H7 (cell line): ENCODE measurements at places on chromosomes 7 and 10. TPM values are rescaled to one million over a fixed set of nuclear protein-coding genes. Genes with fewer than 3 reads are reported as not detected.
A peak's percentile ranks its signal among the peaks of the same experiment; 100 is the strongest.

DNA sequence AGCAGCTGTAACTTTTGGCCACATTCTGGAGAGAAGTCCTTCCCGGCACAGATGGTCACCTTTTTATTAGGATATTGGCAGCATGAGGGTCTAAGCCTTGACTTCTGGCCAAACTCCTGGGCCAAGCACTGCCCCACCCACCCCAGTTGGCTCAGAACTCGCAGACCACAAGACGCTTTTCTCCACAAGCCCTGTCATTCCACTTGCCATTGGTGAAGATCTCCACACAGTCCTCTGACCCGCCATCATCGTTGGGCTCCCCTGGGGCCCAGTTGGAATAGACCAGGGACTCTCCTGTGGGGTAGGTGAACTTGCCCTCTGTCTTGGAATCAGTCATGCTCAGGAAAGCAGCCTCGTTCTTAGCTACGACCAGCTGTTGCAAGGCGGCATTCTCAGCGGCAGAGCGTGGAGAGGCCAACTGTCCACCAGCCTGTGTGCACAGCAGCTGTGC, 11.2 kb downstream of the SFTPD start:
- no peak for DNase-seq

DNA sequence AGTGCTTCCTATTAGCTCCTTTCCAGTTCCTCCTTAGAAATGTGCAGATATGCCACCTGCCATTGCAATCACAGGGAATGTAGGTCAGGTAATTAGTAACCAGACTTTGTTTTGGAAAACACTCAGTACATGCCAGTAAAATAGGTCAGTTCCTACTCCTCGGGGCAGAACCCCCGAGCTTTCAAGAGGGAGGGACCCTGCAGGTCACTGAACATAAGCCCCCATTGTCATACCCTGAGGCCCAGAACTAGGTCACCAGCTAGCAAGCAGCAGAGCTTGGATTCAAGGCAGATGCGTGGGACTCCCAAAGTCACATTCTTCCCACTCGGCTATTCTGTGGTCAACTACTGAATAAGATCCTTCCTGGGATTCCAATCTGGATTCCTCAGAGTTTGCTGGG, 104.8 kb downstream of the PPP1R3C start:
- DNase-seq, result no peak

- no peak for DNase-seq
These were observed 47.5 kb downstream of the GSDME start for GRCh38 chr7:24709585-24710360.

- DNase-seq, result peak; percentile 98
These were observed at the start of gene UBE2H for GRCh38 chr7:129952653-129953560. TSS of gene UBE2H (minus strand) at chr7:129952960. CDS start at chr7:129952555, 405 bp downstream.

GRCh38 chr7:3912291-3912690, 611.2 kb downstream of the SDK1 start:
- peak; percentile 24 for DNase-seq

GRCh38 chr7:44050915-44051560, 6.5 kb downstream of the DBNL start:
- DNase-seq, result no peak

- no peak for DNase-seq
These were observed 434.6 kb downstream of the PAXIP1 start for GRCh38 chr7:154568346-154568745.

- no peak for DNase-seq
These were observed 49.4 kb upstream of the CTBP2 start for GRCh38 chr10:125209591-125210355.

DNA sequence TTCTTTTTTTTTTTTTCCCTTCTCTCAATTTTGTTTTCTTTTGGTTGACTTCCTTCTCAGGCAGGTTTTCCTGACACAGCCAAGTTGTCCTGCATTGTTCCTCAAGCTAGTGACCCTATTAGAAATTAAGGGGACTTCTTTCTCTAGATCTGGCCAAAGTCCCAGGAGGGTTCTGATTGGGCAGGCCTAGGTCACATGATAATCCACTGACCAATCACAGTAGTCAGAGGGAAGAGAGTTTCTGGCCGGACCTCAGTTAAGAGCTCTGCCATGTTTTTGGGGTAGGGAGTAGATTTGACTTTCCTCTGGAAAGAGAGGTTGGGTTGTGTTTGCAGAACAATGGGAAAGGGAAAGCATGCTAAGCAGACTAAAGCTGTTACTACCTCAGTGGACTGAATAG, 16.2 kb downstream of the VWA2 start:
- no peak for DNase-seq

- DNase-seq, result no peak
These were observed 73.3 kb downstream of the C10orf90 start for GRCh38 chr10:126597211-126597610.

- no peak for DNase-seq
These were observed 34.1 kb downstream of the SMC3 start for GRCh38 chr10:110601581-110601980.

GRCh38 chr10:116169782-116170445, 103.1 kb downstream of the GFRA1 start:
- DNase-seq, result no peak

- no peak for DNase-seq
These were observed 468.4 kb upstream of the SEMA3D start for GRCh38 chr7:85655252-85655651.

GRCh38 chr7:121681700-121682099, 191.3 kb upstream of the PTPRZ1 start:
- DNase-seq, result no peak

GRCh38 chr7:50834679-50835078, 52.0 kb upstream of the GRB10 start:
- DNase-seq, result no peak

- no peak for DNase-seq
These were observed 91.3 kb downstream of the DYNC2I1 start for GRCh38 chr7:158947627-158948026.

- DNase-seq, result no peak
These were observed 443.7 kb upstream of the SEMA3A start for GRCh38 chr7:84638339-84638697.

GRCh38 chr7:159195946-159196345, 51.3 kb upstream of the VIPR2 start:
- DNase-seq, result no peak

- no peak for DNase-seq
These were observed 206.4 kb downstream of the KCNMA1 start for GRCh38 chr10:77431209-77431611.

GRCh38 chr7:157441023-157441399, 104.2 kb downstream of the DNAJB6 start:
- no peak for DNase-seq

GRCh38 chr7:148941598-148942275, 57.6 kb upstream of the EZH2 start:
- peak; percentile 61 for DNase-seq

DNA sequence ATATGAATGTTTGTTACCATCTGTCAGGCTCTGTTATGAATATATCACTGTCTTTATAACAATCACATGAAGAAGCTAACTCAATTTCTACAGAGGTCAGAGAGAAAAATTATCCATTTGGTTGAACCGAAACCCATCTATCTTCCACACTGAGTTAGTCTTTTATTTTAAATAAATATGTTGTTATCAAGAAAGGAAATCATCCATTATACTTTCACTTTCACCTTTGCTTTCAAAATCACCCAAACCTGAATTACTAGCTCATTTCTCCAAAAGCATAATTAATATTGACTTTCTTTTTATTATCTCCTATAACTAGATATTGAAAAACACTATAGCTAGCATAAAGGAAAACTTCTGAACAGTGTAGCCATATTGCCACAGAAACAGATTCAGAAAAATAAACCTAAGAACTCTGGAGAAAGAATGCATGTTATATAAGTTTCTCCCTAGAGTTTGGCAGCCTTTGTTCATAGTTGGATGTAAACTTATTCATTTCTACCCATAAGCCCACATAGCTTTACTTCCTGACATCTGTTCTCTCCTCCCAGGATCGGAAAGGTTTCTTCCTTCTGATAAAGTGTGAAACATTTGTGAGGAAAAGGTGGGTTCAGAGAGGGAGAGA, 66.0 kb downstream of the NPSR1 start:
- DNase-seq, result no peak

- DNase-seq, result peak; percentile 10
These were observed 9.5 kb downstream of the CYREN start for GRCh38 chr7:135160858-135161653.

GRCh38 chr10:122516734-122517133, 43.8 kb upstream of the DMBT1 start:
- no peak for DNase-seq

GRCh38 chr10:32005050-32005449, 51.2 kb downstream of the KIF5B start:
- DNase-seq, result peak; percentile 26

GRCh38 chr7:134357486-134357885, 40.8 kb upstream of the SLC35B4 start:
- peak; percentile 11 for DNase-seq

- no peak for DNase-seq
These were observed 120.4 kb downstream of the MICU1 start for GRCh38 chr10:72505435-72505834.

DNA sequence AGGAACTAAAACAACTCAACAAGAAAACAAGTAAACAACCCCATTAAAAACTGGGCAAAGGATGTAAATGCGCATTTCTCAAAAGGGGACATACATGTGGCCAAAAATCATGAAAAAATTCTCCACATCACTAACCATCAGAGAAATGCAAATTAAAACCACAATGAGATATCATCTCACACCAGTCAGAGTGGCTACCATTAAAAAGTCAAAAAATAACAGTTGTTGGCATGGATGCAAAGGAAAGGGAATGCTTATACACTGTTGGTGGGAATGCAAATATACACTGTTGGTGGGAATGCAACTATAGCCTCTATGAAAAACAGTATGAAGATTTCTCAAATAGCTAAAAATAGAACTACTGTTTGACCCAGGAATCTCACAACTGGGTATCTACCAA, 60.0 kb upstream of the LANCL2 start:
- no peak for DNase-seq

GRCh38 chr10:101321073-101321472, 32.9 kb upstream of the BTRC start:
- DNase-seq, result no peak

GRCh38 chr7:69803699-69804516, 205.6 kb downstream of the AUTS2 start:
- no peak for DNase-seq

GRCh38 chr10:86804805-86805204, 48.4 kb downstream of the BMPR1A start:
- DNase-seq, result no peak

- DNase-seq, result peak; percentile 32
These were observed 7.1 kb upstream of the FAM107B start for GRCh38 chr10:14781763-14782162.

DNA sequence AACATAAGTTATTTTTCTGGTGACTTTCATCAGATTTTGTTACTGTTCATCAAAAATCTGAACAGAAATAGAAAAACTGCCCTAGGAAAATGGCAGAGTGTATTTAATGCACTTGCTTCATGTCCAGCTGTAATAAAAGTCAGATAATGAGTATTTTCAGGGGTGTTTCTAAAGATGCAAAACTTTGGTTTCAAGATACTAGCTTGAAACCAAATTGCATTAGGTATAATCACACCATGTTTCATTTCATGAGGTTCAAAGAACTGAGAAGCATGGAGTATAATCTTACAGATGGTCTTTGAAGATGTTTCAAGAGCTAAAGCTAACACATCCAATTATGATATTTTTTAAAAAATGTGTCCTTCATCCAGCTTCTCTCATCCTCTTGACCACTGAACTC, 128.9 kb downstream of the NRCAM start:
- DNase-seq, result no peak

DNA sequence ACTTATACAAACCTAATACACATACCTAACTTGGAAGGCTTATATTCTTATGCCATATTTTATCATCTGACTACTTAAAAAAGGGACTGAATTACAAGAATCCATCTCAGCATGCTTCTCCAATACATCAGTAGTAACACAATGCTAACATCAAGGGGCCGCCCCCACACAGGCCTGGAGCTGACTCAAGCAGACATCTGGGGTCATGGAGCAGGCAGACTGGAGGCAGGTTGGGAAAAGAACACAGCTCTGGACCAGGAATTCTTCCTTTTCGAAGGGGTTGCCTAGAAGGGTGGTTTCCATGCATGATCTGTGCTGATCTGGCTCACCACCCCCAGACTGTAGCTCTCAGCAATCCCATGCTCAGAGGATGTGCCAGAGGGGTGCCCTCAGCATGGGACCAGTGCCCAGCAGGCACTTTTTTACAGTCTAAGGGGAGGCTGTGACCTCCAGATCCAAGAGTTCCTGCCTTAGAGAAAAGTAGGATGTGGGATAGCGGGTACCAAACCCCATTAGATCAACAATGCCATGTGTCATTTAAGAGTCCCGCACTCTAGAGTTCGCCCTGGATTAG, 26.1 kb upstream of the DUSP5 start:
- DNase-seq, result peak; percentile 14

- DNase-seq, result no peak
These were observed 474.4 kb upstream of the GALNT17 start for GRCh38 chr7:70657571-70657970.

Gene HYAL4
- total RNA-seq, result 0.11 TPM in 1 of 2 replicates, not detected in the other

Gene TDRD1
- total RNA-seq, result 0.14 and 0.26 TPM in 2 replicates

Gene OR2A42
- total RNA-seq, result not detected in 2 replicates

Gene DDC
- 0.35 and 0.48 TPM in 2 replicates for total RNA-seq

Gene C10orf105
- 0.17 and 0.18 TPM in 2 replicates for total RNA-seq

Gene GJD4
- total RNA-seq, result not detected in 2 replicates

Gene GPR15LG
- not detected in 2 replicates for total RNA-seq

Gene TMEM139
- 1.2 and 2.5 TPM in 2 replicates for total RNA-seq

Gene GSDME
- total RNA-seq, result 0.48 TPM in 2 replicates

Gene UPK3B
- 0.07 TPM in 1 of 2 replicates, not detected in the other for total RNA-seq

Gene JCAD
- total RNA-seq, result 2.5 and 3.9 TPM in 2 replicates

Gene ANKRD61
- total RNA-seq, result 0.18 and 0.31 TPM in 2 replicates

Gene AGR3
- total RNA-seq, result not detected in 2 replicates

Gene OR2A1
- total RNA-seq, result 0.74 TPM in 1 of 2 replicates, not detected in the other

Gene ADCYAP1R1
- 1.8 TPM in 2 replicates for total RNA-seq

Gene ANKRD30A
- not detected in 2 replicates for total RNA-seq

Gene MEIG1
- total RNA-seq, result not detected in 2 replicates

Gene KEL
- 1.7 and 7.7 TPM in 2 replicates for total RNA-seq

Gene PCLO
- total RNA-seq, result 0.59 and 1.5 TPM in 2 replicates

Gene WASHC2C
- 17.6 and 23.2 TPM in 2 replicates for total RNA-seq

Gene STOX1
- 2.4 TPM in 2 replicates for total RNA-seq
